ENCODE measurements at places on chromosomes 3 and 15.

DNA sequence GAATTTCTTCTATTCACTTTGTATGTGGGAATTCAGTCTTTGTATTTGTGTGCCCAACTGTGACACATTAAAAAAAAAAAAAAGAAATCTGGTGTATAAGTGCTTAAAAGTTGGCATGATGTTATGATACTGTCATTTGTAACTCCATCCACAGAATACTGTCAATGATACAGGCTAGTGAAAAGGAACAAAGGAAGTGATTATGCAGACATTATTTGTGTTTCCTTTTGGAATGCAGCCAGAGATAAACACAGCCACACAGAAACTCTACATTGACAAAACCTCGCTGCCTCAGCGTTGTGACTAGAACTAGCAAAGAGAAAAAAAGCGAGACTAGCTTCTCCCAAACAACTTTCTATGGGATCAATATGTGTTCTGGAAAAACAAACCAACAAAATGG lies 519.2 kb upstream of the AGTR1 start:
- DNase-seq, result no peak

DNA sequence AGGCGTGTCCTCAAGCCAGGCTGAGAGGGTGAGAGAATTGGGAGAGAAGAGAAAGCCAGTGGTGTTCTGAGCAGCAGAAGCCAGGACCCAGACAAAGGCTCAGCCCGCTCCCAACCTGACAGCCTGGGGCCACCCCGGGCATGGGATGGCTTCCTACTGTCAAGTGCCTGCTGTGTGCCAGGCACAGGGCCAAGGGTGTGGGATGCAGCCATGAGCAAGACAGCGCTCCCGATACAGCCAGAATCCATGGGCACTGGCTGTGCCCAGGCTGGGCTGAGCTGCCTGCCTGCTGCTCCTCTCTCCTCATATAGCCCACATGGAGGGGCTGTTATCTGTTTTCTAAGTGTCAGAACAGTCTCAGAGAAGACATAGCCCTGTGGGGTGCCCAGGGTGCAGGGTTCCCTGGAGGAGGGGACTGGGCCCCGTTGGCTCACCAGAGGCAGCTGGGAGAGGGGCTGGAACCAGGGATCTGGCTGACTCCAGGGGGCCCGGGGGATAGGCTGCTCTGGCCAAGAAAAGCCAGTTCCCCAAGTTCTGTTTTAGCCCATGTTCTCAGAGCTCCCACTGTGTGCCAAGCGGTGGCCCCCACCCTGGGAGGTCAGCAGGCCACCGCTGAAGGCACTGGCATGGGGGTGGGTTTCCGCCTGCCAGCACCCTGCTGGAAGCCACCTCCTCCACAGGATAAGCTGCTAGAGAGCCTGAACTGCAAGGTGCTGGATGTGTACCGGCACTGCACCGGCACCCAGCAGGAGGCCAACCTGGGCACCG lies 39.0 kb downstream of the CFAP100 start:
- no peak for DNase-seq

DNA sequence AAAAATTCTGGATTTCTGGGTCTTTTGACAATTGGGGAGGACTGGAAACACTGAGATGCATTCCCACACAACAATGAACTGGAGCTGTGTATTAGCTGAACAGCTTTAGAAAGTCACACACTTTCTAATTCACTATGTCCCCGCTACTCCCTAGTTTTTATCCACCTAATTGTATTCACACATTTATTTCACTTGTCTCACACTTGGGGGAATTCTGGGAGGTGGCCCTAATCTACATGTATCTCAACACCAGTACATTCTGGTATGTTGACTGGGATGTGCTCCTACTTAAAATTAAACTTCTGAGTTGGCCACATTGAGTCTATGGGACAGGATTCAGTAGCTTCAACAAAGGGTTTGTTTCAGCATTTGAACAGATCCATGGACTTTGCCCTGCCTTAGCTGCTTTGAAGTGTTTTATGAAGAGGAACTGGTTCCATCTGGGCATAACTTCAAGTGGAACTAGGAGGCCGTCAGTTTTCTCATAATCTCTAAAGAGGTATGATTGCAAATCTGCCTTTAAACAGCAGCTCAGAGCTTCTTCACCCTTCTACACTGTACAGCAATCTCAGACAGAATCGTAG lies 106.5 kb upstream of the CMC1 start:
- no peak for DNase-seq

- no peak for DNase-seq
Observed at GRCh38 chr3:10273702-10274305, 18.9 kb downstream of the GHRL start.

DNA sequence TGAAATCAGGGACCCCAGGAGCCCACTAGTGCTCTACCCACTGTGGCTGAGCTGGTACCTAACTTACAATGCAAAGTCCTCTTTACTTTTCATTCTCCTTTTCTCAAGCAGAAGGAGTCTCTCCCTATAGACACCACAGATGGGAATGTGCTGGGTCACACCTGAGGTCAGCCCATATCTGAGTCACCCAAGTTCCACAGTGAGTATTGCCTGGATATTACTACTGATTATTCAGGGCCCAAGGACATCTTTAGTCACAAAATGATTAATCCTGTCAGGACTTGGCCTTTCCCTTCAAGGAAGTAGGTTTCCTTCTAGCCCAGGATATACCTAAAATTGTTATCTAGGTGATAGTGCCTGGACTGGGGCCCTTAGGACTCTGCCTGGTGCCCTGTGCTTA lies 1305.2 kb downstream of the SI start:
- DNase-seq, result no peak

GRCh38 chr3:143302638-143303171 lies 183.1 kb downstream of the CHST2 start:
- no peak for DNase-seq

DNA sequence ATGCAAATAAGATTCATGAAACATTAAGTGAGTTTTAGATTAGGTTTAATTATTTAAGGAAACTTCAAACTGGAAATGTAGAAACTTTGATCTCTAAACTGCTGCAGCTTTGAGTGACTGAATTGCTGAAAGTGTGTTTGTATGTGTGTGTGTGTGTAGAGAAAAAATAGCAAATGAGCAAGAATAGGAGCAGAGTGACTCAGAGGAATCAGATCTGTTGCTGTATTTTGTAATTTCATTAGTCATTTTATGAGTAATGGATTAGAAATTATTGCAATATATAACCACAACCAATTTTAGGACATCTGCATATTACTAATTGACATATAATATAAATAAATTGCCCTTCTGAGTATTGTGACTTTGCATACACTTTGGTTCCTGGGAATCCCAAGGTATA lies 52.8 kb upstream of the SLC9A9 start:
- DNase-seq, result no peak

GRCh38 chr15:98506172-98506571 lies 142.2 kb upstream of the IGF1R start:
- no peak for DNase-seq

- no peak for DNase-seq
Observed at GRCh38 chr3:56800832-56801661, 702 bp downstream of the ARHGEF3 start.

DNA sequence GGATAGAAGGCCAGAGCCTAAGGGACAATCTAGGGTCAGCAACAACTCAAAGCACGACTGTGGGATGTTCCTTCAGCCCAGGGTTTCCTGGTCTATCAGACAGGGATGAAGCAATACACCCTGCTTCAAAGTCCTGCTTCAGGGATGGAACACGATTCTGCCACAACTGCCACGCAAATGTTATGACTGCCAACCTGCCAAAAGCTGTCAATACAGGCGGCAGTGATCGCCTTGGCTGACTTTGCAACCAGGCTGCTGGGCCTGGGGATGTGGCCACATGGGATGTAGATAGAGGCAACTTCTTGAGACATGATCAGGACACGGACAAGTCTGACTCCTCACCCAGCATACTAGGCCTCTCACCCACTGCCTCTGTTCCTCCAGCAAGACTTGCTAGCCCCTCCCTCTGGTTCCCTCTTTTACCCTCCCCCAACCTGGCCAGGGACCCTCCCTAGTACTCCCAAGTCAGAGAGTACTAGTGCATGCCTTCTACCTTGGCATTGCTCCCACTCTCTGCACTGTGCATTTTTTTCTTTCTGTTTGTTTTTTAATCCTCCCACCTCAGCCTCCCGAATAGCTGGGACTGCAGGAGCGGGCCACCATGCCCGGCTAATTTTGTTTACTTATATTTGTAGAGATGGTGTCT lies 7.6 kb downstream of the CCDC12 start:
- DNase-seq, result no peak

GRCh38 chr3:14125193-14126016 lies 553 bp downstream of the TMEM43 start:
- peak; percentile 66 for DNase-seq

GRCh38 chr15:85091990-85092389 lies 110.3 kb downstream of the PDE8A start:
- no peak for DNase-seq

- DNase-seq, result no peak
Observed at GRCh38 chr3:18385706-18386105, 39.4 kb downstream of the SATB1 start.

GRCh38 chr15:64311566-64311965 lies 44.4 kb downstream of the CSNK1G1 start:
- DNase-seq, result no peak

DNA sequence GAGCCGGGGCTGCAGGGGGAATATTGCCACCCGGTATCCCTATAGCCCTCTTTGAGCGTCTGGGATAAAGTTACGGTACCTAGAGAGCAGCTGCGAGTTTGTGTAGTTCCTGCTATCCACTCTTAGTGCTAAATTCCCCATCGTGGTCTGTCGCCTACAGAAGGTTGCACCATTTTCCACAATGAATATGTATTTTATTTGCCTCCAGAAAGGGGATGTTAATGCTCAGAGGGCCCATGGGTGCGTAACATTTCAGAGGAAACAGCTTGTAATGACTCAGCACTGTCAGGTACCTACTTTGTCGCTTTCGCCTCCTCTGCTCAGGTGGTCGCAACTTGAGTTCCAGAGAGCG lies 1.1 kb downstream of the SLCO3A1 start:
- no peak for DNase-seq

GRCh38 chr15:41861736-41862356 lies 23.2 kb downstream of the PLA2G4B start:
- DNase-seq, result no peak

DNA sequence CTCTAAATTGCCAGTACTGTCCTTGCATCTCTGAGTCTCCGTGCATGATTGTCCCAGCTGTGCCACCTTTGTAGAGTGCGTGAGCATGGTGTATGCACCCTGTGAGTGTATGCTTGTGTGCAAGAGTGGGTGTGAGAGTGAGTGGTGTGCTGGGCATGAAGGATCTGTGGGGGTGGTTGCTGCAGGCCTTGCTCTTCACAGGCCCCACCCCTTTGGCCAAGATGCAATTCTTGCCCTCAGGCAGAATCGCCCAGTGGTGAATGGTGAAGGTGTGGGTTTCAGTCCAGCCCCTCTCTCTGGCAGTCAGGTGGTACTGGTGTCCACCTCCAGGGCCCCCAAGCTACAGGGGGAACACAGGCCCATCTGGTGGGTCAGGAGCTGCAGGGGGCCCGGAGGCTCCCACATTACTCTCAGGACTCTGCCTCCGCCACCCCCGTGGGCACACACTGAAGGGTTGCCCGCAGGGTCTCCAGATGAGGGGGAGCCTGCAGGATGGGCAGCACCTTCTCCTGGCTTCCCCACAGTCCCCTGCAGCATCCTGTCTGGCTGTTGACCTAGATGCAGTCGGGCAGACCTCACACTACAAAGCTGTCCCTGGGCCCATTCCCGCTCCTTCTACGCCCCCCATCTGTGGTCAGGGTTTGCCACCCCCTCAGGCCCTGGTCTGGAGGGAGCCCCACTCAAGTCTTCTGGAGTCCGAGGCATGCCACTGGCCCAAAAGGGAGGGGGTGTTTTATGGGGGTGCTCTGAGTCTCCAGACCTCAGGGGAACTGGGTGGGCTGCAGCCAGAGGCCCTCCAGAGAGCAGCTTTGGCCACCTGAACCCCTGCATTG lies 8.3 kb upstream of the ROPN1B start:
- DNase-seq, result no peak

DNA sequence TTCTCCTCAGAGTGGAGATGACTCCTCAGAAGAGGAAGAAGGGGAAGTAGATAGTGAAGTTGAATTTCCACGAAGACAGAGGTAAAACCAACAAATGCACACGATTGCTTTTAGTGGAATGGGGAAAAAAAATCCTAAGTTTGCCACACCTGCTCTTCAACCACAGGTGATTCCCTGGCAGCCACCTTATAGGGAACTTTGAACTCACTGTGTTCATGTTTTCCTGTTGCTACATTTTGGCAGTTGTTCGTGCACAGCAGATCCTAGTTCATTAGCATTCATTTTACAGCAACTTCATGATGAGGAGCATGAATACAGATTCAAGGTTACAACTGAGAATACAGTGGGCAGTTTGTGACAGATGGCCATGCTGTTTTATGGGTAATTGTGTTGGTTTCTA lies 21.5 kb downstream of the TMEM41A start:
- no peak for DNase-seq

GRCh38 chr3:187720337-187720670 lies 17.9 kb upstream of the RTP2 start:
- no peak for DNase-seq

GRCh38 chr3:112579697-112580096 lies 17.9 kb downstream of the SLC35A5 start:
- no peak for DNase-seq

GRCh38 chr3:127089486-127090145 lies 103.3 kb upstream of the PRR23E start:
- no peak for DNase-seq

DNA sequence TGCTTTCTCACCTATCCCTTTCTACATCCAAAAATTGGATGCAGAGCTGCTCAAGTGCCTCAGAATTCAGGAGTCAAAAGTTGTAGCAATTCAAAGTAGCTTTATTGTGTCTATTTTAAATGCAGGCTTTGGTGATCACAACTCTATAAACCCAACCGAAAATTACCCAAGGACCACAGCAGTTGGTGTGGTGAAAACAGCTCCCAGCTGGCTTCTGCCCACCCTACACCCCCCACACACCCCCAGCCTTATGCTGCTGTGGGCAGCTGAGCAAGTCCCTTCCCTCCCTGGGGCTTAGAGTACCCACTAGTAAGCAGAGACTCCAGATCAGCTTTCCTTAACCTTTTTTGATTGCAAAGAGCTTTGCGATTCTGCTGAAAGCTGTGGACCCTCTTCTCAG lies 5.8 kb upstream of the HES1 start:
- no peak for DNase-seq

- peak; percentile 21 for DNase-seq
Observed at GRCh38 chr15:37891766-37892368, 42.6 kb upstream of the TMCO5A start.

- no peak for DNase-seq
Observed at GRCh38 chr15:81224232-81224631, 27.6 kb downstream of the IL16 start.

- no peak for DNase-seq
Observed at GRCh38 chr3:192259661-192260060, 467.7 kb downstream of the FGF12 start.

GRCh38 chr15:80835336-80835735 lies 56.2 kb downstream of the CEMIP start:
- no peak for DNase-seq

DNA sequence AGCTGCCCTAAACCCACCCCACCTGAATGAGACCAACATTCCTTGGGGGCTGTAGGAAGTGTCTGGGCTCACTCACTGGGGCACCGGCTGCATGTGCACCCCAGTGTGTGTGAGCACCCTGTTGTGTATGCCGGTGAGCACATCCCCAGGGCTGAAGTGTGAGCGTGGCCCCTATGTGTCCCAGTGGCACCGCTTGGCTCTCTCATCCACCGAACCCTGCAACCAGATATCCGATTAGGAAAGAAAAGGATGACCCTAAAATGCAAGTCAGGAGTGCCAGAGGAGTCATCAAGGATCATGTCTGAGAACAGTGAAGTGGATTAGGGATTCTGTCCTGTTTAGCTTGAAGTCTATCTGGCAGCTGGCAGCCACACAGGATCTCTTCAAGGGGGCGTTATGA lies 84.0 kb upstream of the ALDH1L1 start:
- no peak for DNase-seq

- no peak for DNase-seq
Observed at GRCh38 chr15:73258271-73259108, 110.3 kb downstream of the HCN4 start.
